ENCODE measurements at places on chromosomes 1 and 21. TPM values are rescaled to one million over a fixed set of nuclear protein-coding genes. Genes with fewer than 3 reads are reported as not detected.

- DNase-seq: peak; percentile 85
These were observed 201.0 kb downstream of the HS2ST1 start for GRCh38 chr1:87115317-87115890.

DNA sequence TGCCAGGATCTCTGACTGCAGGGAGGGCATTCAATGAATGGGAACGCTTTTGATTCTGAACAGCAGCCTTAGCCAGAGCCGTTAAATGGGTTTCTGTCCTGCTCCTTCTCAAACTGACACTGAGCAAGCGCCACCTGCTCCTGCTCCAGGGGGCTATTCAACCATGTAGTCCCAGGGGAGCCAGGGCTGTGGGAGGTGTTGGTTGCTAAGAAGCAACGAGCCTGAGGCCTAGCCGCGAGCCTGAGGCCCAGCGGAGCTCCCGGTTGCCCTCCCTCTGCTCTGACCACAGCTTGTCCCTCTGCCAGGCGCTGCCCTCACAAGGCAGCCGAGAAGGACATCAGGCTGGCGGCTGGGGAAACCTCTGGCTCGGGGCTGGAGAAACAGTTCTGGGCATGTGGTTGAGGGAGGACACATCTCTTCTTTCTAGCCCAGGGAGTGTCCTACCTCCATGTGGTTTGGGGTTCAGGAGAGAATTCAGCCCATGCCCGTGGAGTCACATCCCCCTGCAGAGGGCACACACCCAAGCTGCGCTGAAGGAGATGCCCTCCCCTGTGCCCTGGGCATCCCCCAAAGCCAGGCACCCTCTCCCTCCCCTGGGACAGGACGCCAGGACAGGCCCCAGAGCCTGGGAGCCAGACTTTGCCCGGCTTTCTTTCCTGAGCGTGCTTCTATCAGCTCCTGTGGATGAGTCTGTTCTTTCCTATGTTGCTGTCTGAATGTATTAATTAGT, 18.0 kb downstream of the PCP4 start:
- DNase-seq: peak; percentile 14

The GBP2 gene
- total RNA-seq: 111 TPM

GRCh38 chr1:82264802-82265201, 464.1 kb downstream of the ADGRL2 start:
- no peak for DNase-seq

DNA sequence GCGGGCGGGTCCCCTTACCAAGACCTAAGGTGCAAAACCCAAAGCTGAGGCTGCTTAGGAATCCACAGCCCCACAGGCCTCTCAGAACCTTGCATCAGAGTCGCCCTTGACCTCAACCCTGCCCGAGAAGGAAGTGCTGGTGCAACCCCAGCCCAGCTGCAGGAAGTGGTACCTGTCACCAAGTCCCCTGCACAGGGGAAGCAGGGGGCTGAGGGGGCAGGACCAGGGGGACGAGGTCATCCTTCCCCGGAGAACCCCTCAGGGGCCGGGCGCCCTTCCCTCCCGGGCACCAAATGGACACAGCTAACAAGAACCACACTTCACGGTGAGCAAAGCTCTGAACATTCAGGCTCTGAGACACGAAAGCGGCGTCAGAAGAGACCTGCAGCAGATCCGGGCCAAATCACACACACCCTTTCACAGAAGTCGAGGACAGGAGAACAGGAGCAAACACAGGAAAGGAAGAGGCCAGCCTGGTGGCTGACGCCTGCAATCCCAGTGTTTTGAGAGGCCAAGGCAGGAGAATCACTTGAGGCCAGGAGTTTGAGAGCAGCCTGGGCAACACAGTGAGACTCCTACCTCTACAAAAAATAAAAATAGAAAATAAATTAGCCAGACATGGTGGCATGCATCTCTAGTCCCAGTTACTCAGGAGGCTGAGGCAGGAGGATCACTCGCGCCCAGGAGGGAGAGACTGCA, 6.4 kb downstream of the ITGB2 start:
- no peak for DNase-seq

DNA sequence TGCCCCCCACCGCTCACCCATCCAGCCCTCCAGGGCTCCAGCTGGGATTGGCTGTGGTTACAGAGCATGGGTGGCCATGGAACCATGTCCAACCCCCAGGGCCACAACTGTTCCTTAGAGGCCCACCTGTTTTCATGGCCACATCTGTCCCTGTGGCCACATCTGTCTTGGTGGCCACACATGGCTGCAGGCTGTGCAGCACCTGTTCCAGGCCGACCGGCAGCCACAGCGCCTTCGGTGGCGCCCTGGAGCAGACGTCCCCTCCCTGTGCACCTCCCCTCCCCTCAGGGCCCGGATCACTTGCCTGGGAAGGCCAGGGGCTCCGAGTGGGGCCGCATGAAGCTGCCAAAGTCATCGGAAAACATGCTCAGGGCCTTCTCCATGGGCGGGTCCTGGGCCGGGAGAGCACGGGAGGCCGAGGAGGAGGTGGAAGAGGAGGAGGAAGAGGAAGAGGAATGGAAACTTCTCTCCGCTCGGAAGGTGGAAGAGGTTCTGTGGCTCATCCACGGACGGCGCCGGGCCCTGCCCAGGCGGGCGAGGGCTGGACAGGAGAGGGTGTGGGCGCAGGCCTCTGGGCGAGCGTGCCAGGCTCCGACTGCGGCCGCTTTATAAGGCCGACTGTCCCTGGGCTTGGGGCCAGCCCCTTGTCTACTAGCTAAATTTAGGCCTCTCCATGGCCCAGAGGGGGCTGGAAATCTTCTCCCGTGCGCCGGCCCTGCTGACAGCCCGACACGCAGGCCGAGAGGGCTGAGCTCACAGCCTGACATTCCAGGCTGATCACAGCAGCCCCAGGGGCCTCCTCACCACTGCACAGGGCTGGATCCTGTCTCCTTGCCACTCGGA, at the start of gene HSPB7:
TSS of gene HSPB7 (minus strand) at position 583 of the 843 bp plus-strand sequence. CDS start at position 503, 80 bp downstream.
- DNase-seq: peak; percentile 98

The RUNX3 gene
- total RNA-seq: not detected

The CD2 gene
- total RNA-seq: not detected

DNA sequence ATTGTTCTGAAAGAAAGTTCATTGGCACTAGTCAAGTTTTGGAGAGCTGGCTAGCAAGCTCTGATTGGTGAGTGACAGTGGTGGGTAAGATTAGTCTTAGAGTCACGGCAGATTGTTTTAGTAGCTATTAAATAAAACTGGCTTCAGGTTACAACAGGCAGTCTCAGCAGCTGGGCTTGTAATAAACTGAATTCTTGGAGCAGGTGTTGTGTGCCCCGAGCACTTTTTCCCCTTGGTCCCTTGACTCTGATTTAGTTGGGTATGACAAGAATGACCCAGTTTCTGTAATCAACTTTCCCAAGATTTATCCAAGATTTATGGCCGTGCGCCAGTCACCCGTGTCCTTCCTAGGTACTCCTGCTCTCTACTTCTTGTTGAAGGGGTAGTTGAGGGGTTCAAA, 40.2 kb downstream of the TBCE start:
- DNase-seq: peak; percentile 59

- DNase-seq: peak; percentile 50
These were observed 16.5 kb upstream of the LHX4 start for GRCh38 chr1:180213401-180214170.

DNA sequence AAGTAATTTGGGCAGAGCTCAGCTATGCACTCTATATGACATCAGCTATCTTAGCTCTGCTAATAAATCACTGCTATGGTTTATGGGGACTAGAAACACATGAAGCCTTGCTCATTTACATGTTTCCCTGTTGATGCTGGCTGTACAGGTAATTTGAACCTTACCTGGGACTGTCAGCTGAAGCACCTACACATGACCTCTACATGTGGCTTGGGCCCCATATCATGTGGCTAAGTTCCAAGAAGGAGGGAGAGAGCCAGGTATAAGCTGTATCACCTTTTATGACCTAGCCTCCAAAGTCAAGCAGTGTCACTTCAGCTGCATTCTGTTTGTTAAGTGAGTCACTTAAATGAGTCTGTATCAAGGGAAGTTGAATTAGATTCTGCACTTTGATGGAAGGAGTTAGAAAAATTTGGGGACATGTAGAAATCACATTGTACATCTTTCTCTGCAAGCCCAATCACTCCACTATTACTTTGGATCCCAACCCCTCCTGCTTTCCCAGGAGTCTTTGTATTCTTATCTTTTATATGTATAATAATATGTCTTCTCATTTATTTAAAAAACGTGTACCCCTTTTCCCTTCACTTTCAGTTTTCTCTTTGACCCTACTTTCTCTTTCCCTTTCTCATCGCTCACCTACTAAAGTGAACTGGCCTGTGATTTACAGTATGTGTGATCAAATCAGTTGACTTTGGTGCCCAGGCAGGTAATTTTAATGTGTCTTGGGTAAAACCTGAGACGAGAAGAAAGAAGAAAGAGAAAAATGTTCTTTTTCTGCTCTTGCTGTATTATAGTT, 53.4 kb upstream of the PRKACB start:
- no peak for DNase-seq

The S100A9 gene
- not detected for total RNA-seq

DNA sequence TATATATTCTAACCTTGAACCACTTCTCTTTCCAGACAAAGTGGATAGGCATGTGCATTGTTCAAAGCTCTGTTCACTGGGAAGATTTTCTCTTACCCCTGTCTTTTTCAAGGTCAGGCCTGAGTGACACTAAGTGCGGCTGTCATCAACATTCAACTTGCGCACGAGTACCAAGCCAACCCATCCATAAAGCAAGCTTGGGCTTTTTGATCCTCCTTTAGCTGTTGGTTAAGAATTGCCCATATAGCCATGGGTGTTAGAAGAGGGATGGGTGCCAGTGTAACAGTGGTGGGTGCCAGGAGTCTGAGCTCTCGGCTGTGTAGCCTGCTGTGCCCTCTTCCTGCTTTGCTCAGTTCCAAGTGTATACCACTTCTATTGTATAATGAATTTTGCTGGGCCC, 136.1 kb downstream of the GLUL start:
- DNase-seq: no peak

GRCh38 chr1:176243746-176244145, 36.7 kb upstream of the COP1 start:
- DNase-seq: no peak

GRCh38 chr1:64043976-64044375, 159.4 kb upstream of the UBE2U start:
- DNase-seq: peak; percentile 64

The LCE1A gene
- not detected for total RNA-seq

DNA sequence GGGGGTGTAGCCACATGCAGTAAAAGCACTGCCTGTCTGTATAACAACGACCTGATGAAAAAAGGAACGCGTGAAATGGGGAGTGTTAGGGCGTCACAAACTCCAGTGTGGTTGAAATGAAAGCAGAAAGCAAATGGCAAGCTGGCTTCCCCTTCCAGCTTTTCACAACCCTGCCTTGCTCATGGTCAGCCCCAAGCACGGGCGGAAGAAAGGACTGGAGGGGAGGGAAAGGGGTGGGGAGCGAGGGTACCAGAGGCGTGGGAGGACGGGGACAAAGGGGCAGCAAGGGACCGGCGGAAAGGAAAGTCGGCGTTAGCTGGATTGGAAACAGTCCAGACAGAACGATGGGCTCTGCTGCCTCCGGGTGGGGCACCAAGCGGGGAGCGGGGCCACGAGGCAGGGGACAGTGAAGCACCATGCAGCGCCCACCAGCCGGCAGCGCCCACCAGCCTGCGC, 9.6 kb downstream of the VPS26C start:
- DNase-seq: no peak
